ENCODE measurements at places on chromosomes 4 and X. TPM values are rescaled to one million over a fixed set of nuclear protein-coding genes. Genes with fewer than 3 reads are reported as not detected.

ARX gene
- total RNA-seq: not detected

CDS1 gene
- 0.25 TPM for total RNA-seq

EVC2 gene
- total RNA-seq: 9.2 TPM

CISD2 gene
- total RNA-seq: 34.4 TPM

ALB gene
- total RNA-seq: not detected

TEX13A gene
- not detected for total RNA-seq

MAGEA12 gene
- total RNA-seq: not detected

MRFAP1 gene
- total RNA-seq: 111 TPM

MXRA5 gene
- 0.13 TPM for total RNA-seq

ATP2B3 gene
- not detected for total RNA-seq

MMAA gene
- total RNA-seq: 4.5 TPM

ALPK1 gene
- 20.1 TPM for total RNA-seq

POU3F4 gene
- total RNA-seq: under 0.01 TPM

AR gene
- 10.4 TPM for total RNA-seq

TCEAL7 gene
- total RNA-seq: 25.2 TPM

NHS gene
- total RNA-seq: 7.5 TPM

HERC5 gene
- total RNA-seq: 1.6 TPM

DNAJB14 gene
- 63.4 TPM for total RNA-seq

RNF113A gene
- total RNA-seq: 18.8 TPM

PRKX gene
- 6.6 TPM for total RNA-seq

MAGEA10 gene
- total RNA-seq: not detected

SSX4 gene
- not detected for total RNA-seq

RASSF6 gene
- total RNA-seq: 0.13 TPM

CT47B1 gene
- not detected for total RNA-seq

FOXR2 gene
- not detected for total RNA-seq

DMRTC1B gene
- not detected for total RNA-seq

ZGRF1 gene
- total RNA-seq: 7.5 TPM

NDP gene
- 15.3 TPM for total RNA-seq

SLC2A9 gene
- total RNA-seq: 2.6 TPM

PCDH18 gene
- total RNA-seq: 73.7 TPM

GYPE gene
- total RNA-seq: 3.6 TPM

RGN gene
- 7.3 TPM for total RNA-seq

ZAR1 gene
- 0.06 TPM for total RNA-seq

TEX13C gene
- not detected for total RNA-seq

ZCCHC18 gene
- 0.26 TPM for total RNA-seq

HPGD gene
- total RNA-seq: 0.50 TPM

MAGEB10 gene
- not detected for total RNA-seq

GLRB gene
- total RNA-seq: 6.2 TPM

PDGFC gene
- 15.6 TPM for total RNA-seq

MAOB gene
- 0.13 TPM for total RNA-seq

ZXDA gene
- total RNA-seq: 6.2 TPM

DRD5 gene
- total RNA-seq: not detected

PROM1 gene
- not detected for total RNA-seq

LANCL3 gene
- 0.12 TPM for total RNA-seq

CPLX1 gene
- not detected for total RNA-seq

CXorf51A gene
- total RNA-seq: not detected

SHOX gene
- not detected for total RNA-seq

GABRG1 gene
- not detected for total RNA-seq

POLN gene
- total RNA-seq: 2.2 TPM

FMR1 gene
- 51.1 TPM for total RNA-seq
